Stomach (tissue), 19 donors: ENCODE measurements at places on chromosomes 2 and 18. TPM values are rescaled to one million over a fixed set of nuclear protein-coding genes. Genes with fewer than 3 reads are reported as not detected.

The RAB6C gene
- total RNA-seq, result not detected

The ATG9A gene
- total RNA-seq, result 18.7 TPM

The VPS4B gene
- 46.7 TPM for total RNA-seq

The EFEMP1 gene
- total RNA-seq, result 26.6 TPM

The LRATD1 gene
- total RNA-seq, result 4.4 TPM

The LYPD1 gene
- not detected for total RNA-seq

The DIPK1C gene
- total RNA-seq, result not detected

The HOXD12 gene
- total RNA-seq, result not detected

The CLHC1 gene
- 9.9 TPM for total RNA-seq

The FEV gene
- not detected for total RNA-seq

The TCF4 gene
- 146 TPM for total RNA-seq

The GKN1 gene
- 7,706 TPM for total RNA-seq

The GRP gene
- not detected for total RNA-seq

The TFCP2L1 gene
- 62.4 TPM for total RNA-seq

The SOWAHC gene
- 5.3 TPM for total RNA-seq

The ATP6V1C2 gene
- not detected for total RNA-seq

The GREB1L gene
- 0.87 TPM for total RNA-seq

The REV1 gene
- total RNA-seq, result 11.7 TPM

The RIF1 gene
- total RNA-seq, result 63.8 TPM

The ABCG8 gene
- total RNA-seq, result 1.1 TPM

The ZNF804A gene
- total RNA-seq, result 3.7 TPM

The MAP2 gene
- 24.6 TPM for total RNA-seq

The MC4R gene
- total RNA-seq, result not detected

The LIMS4 gene
- 12.5 TPM for total RNA-seq

The LRRTM1 gene
- total RNA-seq, result not detected

The MOCOS gene
- total RNA-seq, result 1.5 TPM

The FOXD4L1 gene
- 0.58 TPM for total RNA-seq

The TBC1D8 gene
- 167 TPM for total RNA-seq

The SULT1C4 gene
- total RNA-seq, result not detected

The CXCR2 gene
- total RNA-seq, result 0.37 TPM

The POTEJ gene
- 4.9 TPM for total RNA-seq

The TMEM17 gene
- 2.2 TPM for total RNA-seq

The PDE1A gene
- 1.3 TPM for total RNA-seq

The RNF125 gene
- total RNA-seq, result 50.2 TPM

The GAREM1 gene
- total RNA-seq, result 60.3 TPM

The NMS gene
- not detected for total RNA-seq

The TAF4B gene
- 0.58 TPM for total RNA-seq

The VAMP5 gene
- total RNA-seq, result 7.7 TPM

The CFAP65 gene
- not detected for total RNA-seq

The UPP2 gene
- not detected for total RNA-seq

The TUBA3E gene
- total RNA-seq, result not detected

The SNORC gene
- 12.8 TPM for total RNA-seq

The GNAL gene
- total RNA-seq, result 5.3 TPM

The SERPINB10 gene
- not detected for total RNA-seq

The CIB4 gene
- 1.8 TPM for total RNA-seq

The LBX2 gene
- 2.6 TPM for total RNA-seq
